ENCODE measurements at places on chromosomes 2 and 18.

DNA sequence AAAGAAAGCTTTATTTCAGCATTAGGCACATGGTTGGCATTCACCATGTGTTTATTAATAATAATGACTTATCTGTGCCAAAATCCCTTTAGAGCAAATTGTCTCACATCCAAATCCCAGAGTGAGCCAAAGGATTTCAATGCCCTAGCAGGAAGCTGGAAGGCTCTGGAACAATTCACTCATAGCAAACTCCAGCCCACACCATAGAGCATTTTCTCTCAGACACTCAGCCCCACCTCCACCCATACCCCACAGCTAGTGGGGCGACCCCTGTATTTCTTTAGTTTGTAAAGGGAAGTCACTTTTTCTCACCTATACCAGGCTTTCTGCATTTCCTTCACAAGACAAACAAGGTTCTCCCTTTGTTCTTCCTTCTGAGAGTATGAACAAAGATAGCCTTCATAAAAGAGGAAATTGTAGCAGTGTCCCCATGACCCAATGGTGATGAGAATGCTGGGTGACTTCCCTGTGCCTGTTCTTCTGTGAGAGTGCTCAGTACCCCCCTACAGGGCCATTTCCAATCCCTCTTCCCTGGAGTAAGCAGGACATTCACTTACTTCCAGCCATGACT, 100.1 kb upstream of the APCDD1 start:
- no peak for DNase-seq

DNA sequence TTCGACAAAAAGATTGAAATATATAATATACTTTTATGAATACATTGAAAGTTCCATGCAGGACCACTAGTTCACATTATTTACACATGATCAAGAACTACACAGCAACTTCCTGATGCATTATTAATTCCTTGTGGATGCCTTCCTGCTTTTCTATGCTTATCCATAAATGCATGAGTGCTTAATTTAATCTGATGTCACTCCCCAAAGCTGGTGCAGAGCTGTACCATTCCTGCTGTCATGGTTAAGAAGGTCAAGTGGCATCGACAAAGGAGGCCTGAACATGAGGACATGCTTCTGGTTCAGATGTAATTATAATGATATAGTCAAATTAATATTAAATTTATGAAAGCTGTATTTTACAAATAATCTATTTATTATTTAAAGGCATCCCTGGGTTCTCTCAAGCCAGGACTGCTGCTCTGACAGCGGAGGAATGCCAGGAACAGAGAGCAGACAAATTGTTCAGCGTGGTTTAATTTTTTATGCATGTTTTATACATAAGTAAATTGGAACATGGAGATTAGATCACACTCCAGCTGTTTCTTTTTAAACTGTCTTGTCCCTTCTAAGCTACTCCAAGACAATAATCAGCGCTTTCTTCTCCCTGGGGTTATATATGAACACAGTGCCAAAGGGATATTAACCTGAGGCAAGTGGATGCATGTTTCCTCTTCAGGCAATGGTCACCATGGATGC, 307.3 kb upstream of the CNTNAP5 start:
- no peak for DNase-seq

DNA sequence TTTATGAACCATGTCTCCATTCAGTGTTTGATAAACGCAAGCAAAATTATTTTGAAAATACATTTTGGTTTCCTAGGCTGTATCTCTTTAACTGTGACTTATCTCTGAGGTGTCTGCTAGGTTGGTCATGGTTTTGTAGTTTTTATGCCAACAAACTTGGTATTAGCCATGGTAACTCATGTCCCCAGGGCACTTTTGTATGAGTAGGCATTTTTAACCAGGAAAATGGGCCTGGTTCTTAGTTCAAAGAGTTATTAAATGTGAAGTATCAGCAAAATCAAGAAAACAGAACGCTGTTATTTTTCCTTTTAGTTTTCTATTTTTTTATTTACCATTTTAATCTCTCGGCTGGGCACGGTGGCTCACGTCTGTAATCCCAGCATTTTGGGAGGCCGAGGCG, 179.3 kb upstream of the LHCGR start:
- DNase-seq, result no peak

- DNase-seq, result no peak
Observed at GRCh38 chr2:81050580-81051095, 746.1 kb upstream of the LRRTM1 start.

GRCh38 chr2:60414495-60415138, 138.8 kb downstream of the BCL11A start:
- DNase-seq, result no peak

GRCh38 chr2:240179186-240179815, 38.8 kb upstream of the OTOS start:
- DNase-seq, result no peak

DNA sequence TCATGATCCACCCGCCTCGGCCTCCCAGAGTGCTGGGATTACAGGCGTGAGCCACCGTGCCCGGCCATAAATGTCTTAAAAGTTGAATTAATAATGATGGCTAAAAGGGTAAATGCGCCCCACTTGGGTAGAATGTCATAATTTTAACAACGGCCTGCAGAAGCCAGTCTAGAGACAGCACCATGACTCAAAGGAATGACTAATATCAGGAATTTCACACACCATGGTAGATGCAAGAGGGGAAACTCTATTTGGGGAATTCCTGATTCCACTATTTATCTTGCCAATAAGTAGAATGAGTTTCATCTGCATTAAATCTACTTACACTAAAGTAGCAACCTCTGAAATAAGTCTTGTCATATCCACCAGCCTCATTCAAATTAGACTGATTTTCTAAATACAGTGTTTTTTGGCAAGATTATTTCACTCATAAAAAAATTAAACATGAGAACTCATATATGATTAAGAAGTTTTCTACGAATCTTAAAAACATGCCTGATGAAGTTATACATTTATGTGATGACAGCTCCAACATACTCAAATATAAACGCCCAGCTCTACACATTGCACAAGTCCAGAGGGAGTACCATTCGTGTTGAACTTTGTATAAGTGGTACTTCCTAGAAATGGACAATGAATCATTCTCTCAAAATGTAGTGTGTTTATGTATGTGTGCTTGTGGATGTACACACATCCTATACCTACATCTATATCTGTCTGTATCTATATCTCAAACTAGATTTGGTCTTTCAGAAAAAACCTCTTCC, 309.7 kb downstream of the IRS1 start:
- DNase-seq, result no peak

GRCh38 chr2:174222154-174222553, 26.2 kb downstream of the OLA1 start:
- DNase-seq, result no peak

- no peak for DNase-seq
Observed at GRCh38 chr2:18889565-18890332, 300.4 kb upstream of the NT5C1B start.

GRCh38 chr2:143675021-143675420, 545.8 kb downstream of the ARHGAP15 start:
- DNase-seq, result no peak

GRCh38 chr2:36356990-36357846, 1.6 kb downstream of the CRIM1 start:
- DNase-seq, result peak; percentile 38

- peak; percentile 82 for DNase-seq
Observed at GRCh38 chr18:785242-785641, 26.8 kb downstream of the YES1 start.

GRCh38 chr2:97656905-97657587, 6.8 kb downstream of the ACTR1B start:
- DNase-seq, result no peak

DNA sequence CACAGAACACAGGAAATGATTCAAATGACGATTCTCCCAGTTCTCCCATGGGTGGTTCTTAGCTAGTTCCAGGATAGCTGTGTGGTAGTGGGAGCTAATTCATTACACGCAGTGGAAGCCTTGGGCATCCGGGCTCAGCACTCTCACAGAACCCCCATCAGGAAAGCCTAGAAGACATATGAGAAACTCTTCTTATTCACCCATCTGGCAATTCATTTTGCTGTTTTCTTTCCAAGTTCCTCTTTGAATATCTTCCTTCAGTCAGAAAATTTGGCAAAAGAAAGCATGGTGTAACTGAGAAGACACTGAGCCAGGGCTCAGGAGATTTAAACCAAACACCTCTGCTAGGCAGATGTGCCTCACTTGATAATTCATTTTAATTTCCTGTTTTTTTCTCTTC, 85.2 kb upstream of the FN1 start:
- DNase-seq, result no peak

GRCh38 chr2:226333388-226333787, 466.2 kb downstream of the IRS1 start:
- DNase-seq, result no peak

DNA sequence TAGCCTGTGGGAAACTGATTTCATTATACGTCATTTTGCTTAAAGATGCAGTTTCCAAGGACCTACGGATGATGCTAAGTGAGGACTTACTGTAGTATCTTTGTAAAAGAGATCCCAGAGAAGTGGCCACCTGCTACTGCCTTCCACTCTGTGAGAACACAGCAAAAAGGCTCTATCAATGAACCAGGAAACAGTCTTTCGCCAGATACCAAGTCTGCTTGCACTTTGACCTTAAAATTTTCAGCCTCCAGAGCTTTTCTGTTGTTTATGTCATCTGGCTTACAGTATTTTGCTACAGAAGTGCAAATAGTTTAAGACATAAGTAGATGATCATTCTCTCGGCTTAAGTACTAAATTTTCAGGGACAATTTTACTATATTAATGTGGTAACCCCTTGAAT, 847.9 kb upstream of the CHAC2 start:
- no peak for DNase-seq

GRCh38 chr2:32355976-32356680, 695 bp upstream of the BIRC6 start:
- DNase-seq, result no peak

GRCh38 chr2:130972410-130972809, 120.8 kb downstream of the FAM168B start:
- no peak for DNase-seq

- no peak for DNase-seq
Observed at GRCh38 chr2:177403838-177404237, 11.3 kb downstream of the AGPS start.

DNA sequence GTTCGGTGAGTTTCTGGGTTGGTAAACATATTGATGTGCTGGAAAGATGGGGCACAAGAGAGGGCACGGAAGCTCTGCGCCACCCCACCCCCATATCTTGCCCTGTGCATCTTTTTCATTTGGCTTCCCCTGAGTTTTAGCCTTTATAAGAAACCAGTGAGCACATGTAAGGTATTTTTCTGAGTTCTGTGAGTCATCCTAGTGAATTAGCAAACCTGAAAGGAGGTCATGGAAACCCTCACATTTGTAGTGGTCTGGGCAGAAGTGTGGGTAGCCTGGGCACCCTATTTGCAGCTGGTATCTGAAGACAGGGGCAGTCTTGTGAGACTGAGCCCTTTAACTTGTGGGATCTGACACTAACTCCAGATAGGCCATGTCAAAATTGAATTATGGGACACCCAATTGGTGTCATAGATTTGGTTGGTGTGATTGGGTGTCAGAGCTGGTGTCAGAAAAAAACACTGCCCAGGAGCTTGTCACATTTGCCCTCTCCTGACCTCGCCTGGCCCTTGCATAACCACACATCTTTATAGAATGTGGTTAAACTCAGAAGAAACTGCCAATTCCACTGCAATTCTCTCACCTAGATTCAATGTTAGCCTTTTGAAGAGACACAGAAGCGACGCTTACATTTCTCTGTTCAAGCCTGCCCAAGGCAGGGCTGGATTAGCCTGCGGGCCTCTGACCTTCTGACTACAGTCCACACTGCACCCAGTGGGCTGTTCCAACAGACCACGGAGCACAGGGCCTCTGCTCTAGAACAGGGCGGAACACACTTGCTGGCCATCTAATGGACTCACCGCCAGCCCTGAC, 12.0 kb upstream of the GALM start:
- DNase-seq, result no peak

DNA sequence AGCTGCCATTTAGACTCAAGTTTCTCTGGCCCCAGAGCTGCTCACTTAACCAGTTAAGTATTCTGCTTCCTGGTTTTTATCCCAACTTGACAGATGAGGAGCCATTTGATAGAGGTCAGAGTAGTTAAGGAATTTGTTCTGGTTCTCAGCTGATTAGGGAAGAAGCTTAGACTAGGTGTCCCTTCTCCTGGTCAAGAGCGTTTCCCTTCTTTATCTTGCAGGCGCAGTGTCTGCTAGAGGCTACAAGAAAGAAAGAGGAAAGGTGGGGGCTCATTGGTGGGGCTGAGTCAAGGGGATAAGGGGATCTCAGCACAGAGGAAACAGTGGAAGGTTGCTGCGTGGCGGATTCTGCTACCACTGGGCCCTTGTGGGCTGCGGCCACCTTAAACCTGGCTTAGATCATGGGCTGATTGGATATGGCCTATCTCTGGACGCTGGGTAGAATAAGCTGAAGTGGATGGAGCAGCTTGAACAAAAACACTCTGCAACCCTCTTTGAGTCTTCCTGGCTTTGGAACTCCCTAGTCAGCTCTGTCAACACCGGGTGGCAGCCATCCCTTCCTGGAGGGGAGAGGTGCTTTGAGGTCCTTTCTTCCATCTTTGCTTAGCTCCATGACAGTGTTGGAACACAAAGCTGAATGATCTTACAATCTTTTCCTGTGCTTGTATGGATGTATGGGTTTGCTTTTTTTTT, 70.8 kb downstream of the QPCT start:
- DNase-seq, result no peak

All from KG1 (cell line).